Spinal cord (tissue), 10 donors: ENCODE measurements at places on chromosomes 2 and 18. TPM values are rescaled to one million over a fixed set of nuclear protein-coding genes. Genes with fewer than 3 reads are reported as not detected.

LAPTM4A gene
- 159 TPM for polyA plus RNA-seq

KRTCAP3 gene
- polyA plus RNA-seq, result 5.2 TPM

SERPINB3 gene
- not detected for polyA plus RNA-seq

TSPYL6 gene
- polyA plus RNA-seq, result 0.14 TPM

BOK gene
- polyA plus RNA-seq, result 48.2 TPM

SKOR2 gene
- 5.9 TPM for polyA plus RNA-seq

STK39 gene
- 75.5 TPM for polyA plus RNA-seq

UGT1A10 gene
- polyA plus RNA-seq, result not detected

RNF144A gene
- polyA plus RNA-seq, result 71.1 TPM

TRAK2 gene
- 23.9 TPM for polyA plus RNA-seq

WDR75 gene
- 44.0 TPM for polyA plus RNA-seq

DRC1 gene
- 6.9 TPM for polyA plus RNA-seq

ZSCAN30 gene
- polyA plus RNA-seq, result 33.6 TPM

TUBA3D gene
- 2.9 TPM for polyA plus RNA-seq

CAMKMT gene
- polyA plus RNA-seq, result 16.8 TPM

IL36G gene
- polyA plus RNA-seq, result 0.29 TPM

LINC00305 gene
- polyA plus RNA-seq, result not detected

MAP3K2 gene
- polyA plus RNA-seq, result 17.7 TPM

KCTD1 gene
- 40.0 TPM for polyA plus RNA-seq

FBXO11 gene
- polyA plus RNA-seq, result 86.9 TPM

CSRNP3 gene
- 37.7 TPM for polyA plus RNA-seq

LTBP1 gene
- 26.3 TPM for polyA plus RNA-seq

EML6 gene
- polyA plus RNA-seq, result 17.0 TPM

CFAP53 gene
- polyA plus RNA-seq, result 3.1 TPM

FAM124B gene
- polyA plus RNA-seq, result 7.4 TPM

RTP5 gene
- polyA plus RNA-seq, result 30.2 TPM

KCNK3 gene
- polyA plus RNA-seq, result 35.4 TPM

NEU2 gene
- polyA plus RNA-seq, result not detected

DUSP28 gene
- polyA plus RNA-seq, result 11.0 TPM

ACVR1C gene
- 1.0 TPM for polyA plus RNA-seq

SMIM21 gene
- polyA plus RNA-seq, result 0.27 TPM

STEAP3 gene
- 3.2 TPM for polyA plus RNA-seq

GREB1 gene
- 12.8 TPM for polyA plus RNA-seq

SLC38A11 gene
- 4.2 TPM for polyA plus RNA-seq

ABCG8 gene
- polyA plus RNA-seq, result 1.2 TPM

ALPP gene
- 0.30 TPM for polyA plus RNA-seq

ATOH8 gene
- 16.8 TPM for polyA plus RNA-seq

CFAP65 gene
- 5.3 TPM for polyA plus RNA-seq

CCDC85A gene
- polyA plus RNA-seq, result 22.8 TPM

LRRTM4 gene
- 12.7 TPM for polyA plus RNA-seq

ANKRD44 gene
- 25.9 TPM for polyA plus RNA-seq

FHOD3 gene
- polyA plus RNA-seq, result 53.4 TPM

MYO7B gene
- 10.6 TPM for polyA plus RNA-seq

GDF7 gene
- polyA plus RNA-seq, result 1.4 TPM

EVX2 gene
- 0.74 TPM for polyA plus RNA-seq

DCAF17 gene
- 19.7 TPM for polyA plus RNA-seq

POTEF gene
- 0.55 TPM for polyA plus RNA-seq
